Posterior cingulate gyrus (tissue), 11 donors: ENCODE measurements at places on chromosomes 16 and 17.

GRCh38 chr17:65841089-65841488, 279.6 kb upstream of the AXIN2 start:
- no peak for DNase-seq

DNA sequence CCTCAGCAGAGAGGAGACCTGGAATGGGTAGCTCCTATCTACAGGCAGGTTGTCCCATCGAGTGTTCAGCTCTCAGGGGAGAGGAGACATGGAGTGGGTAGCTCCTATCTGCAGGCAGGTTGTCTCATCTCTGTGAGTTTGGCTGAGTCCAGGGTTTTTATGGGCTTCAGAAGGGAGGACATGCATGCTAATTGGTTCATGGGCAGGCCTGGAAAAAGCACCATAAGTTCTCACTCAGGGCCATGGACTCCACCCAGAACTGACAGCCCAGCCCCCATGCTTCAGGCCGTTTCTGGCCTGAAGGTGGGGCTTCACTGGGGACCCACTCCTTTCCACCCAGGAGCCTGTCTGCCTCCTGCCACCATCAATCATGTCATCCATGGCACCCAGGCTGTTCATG, 84.0 kb downstream of the CYB561 start:
- DNase-seq = no peak

DNA sequence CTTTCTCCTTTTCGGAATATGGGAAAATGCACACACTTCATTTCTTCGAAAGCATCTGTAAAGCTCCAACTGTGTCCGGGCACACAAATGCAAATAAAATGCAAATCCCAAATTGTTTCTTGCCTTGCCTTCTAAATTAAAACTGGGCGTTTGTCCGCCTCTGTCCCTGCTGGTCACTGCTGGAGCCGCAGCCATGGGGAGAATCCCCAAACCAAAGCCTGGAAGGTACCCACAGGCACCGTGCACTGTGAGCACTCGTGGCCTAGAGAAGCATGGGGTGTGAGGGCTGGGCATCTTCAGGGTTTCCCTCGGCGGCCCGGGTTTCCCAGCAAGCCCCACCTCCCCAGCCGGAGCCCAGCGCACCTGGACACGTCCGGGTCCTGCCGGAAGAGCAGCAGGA, 2.9 kb downstream of the SLC47A2 start:
- DNase-seq = no peak

- no peak for DNase-seq
Measured at GRCh38 chr17:80106176-80106575, 4.8 kb downstream of the GAA start.

DNA sequence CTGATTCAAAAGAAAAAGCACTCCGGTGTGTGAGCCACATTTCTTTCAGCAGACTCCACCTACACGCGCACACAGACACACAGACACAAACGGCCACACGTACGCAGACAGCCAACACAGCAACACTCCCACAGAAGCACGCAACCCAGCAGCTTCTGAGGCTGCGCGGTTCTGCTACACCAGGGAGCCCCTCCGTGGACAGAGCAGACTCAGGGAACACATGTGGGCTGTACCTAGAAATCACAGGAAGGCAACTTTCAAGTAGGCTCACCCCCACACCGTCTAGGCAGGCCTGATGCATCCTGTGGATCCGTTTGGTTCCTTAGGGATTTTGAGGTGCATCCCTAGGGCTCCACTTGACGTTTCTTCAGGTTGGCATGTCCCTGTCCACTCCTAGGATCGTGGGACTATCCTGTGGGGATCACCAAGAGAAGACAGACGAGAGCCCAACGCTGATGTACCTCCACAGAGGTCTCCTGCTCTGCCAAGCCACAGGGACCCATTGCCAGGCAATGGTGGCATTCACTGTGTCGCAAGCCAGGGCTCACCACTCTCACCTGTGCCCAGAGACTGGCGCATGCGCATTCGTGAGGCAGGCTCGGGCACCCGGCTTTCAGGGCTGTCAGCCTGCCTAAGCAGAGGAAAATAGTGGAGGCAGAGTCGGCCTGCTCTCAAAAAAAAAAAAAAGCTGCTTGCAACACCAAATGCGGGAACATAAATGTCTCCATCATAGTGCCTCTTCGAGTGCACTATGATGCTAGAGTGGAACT, 2333.3 kb downstream of the TP53TG3F start:
- DNase-seq = no peak

DNA sequence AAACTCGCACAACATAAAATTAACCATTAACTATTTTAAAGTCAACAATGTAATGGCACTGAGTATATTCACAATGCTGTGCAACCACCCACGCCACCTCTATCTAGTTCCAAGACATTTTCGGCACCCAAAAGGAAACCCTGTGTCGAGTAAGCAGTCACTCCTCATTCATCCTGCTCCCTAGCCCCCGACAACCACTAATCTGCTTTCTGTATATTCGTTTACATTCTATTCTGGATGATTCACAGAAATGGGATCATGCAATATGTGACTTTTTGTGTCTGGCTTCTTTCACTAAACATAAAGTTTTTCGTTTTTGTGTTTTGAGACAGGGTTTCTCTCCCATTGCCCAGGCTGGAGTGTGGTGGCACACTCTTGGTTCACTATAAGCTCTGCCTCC, 42.2 kb upstream of the HAPSTR1 start:
- DNase-seq = no peak

DNA sequence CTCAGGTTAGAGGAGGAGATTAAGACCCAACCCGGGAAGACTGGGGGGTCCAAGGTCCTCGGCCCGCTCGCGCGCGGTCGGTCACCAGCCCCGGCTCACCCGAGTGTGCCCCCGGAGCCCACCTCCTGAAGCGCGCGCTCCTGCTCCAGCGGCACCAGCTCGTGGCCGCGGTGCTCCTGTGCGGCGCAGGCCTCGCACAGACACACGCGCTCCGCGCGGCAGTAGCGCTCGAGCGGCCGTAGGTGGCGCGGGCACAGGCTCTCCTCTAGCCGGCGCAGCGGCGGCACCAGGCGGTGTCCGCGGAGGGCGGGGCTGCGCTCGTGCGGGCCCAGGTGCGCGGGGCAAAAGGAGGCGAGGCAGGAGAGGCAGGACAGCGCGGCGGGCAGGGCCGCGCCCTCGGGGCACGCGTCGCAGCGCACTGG, 618 bp downstream of the TRIM47 start:
- peak; percentile 91 for DNase-seq

- DNase-seq = no peak
Measured at GRCh38 chr17:50699410-50699809, 8.3 kb downstream of the ANKRD40 start.

DNA sequence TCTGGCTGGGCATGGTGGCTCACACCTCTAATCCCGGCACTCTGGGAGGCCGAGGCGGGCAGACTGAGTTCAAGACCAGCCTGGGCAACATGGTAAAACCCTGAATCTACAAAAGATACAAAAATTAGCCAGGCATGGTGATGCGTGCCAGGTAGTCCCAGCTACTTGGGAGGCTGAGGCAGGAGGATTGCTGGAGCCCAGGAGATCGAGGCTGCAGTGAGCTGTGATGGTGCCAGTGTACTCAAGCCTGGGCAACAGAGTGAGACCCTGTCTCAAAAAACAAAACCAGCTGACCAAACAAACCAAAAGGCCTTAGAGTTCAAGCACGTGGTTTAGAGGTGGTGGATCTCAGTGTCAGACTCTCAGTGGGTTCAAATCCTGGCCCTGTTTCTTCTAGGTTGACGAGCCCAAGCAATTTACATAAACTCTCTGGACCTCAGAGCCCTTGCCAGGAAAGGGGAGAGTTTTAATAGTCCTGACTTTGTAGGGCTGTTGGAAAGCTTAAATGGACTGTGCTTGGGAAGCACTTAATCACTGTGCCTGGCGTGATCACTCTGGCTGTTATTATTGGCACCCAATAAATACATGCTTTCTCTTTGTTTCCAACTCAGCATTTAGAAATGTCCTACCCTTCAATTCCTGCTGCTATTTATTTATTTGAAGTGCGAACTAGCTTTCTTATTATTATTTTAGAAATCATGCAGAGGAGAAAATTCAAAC, 44.7 kb downstream of the ABCC1 start:
- DNase-seq = no peak

DNA sequence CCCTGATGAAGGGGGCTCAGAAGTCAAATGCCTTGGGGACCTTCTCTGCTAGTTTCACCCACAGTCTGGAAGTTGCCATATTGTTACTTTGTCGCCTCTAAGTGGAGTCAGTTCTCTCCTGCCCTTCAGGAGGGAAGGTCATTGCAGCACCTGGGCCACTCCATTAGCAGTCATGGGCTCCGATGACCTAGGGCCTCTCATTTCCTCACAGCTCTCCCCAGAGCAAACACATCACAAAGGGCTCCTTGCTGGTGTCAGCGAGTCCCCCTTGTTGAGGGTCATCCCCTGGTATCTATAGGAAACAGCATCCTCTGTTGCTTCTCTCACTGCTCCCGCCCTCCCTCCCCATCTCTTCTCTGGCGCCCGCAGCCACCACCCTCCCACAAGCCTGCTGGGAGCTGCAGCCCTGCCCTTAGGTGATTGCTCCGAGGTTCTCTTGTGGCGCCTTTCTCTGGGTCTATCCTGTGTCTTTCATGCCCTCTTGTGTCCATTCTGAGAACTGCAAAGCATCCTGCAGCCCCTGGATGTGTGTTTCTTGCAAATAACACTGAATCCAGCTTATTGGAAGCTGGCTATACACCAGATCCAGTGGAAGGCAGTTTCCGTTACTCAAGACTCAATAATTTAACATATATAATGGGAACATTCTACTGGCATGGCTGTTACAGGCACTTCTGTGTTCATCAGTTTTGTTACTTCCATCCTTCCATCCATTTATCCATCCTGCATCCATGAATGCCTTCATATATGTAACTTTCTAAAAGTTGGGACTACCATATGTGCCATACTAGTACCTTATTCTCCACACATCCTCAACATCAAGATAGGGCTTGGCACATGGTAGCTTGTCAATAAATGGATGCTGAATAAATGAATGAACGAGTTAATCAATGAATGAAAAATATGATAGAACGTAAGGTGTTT, 21.2 kb downstream of the PDILT start:
- no peak for DNase-seq

GRCh38 chr17:77375917-77376651, 235.3 kb downstream of the SEC14L1 start:
- DNase-seq = no peak

DNA sequence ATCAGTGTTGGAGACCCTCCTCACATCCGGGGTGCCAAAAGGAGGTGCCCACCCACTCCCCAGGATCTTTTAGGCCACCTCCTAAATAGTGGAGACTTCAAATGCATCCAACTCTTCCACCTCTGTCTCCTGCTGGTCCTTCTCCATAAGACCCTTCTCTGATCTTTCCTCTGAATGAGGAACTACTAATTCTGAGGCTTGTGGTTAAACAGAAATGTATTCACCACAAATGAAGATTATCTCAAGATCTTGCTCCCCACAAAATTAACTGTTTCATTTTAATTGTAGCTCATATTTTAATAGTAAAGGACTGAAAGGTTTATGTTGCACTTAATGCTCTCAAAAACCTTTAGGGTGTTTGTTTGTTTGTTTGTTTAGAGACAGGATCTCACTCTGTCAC, 34.1 kb downstream of the TLE7 start:
- no peak for DNase-seq

DNA sequence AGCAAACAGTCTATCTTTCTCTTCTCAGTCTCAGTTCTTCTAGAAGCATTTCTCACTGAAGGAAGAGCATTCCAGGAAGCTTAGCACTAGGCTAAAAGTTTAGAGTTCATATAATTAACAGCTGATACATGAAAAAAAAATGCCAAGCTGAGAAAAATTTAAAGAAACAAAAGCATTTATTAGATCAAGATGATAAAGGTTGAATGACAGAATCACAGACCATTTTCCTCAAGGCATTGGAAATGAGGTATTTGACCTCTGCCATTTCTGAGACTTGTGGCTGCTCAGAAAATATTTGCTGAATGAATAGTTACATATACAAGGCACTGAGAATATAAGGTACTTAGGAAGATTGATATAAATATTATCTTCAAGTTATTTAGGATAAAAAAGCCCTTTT, 901.6 kb upstream of the GOT2 start:
- no peak for DNase-seq
